ENCODE measurements at places on chromosomes 5 and 9.

DNA sequence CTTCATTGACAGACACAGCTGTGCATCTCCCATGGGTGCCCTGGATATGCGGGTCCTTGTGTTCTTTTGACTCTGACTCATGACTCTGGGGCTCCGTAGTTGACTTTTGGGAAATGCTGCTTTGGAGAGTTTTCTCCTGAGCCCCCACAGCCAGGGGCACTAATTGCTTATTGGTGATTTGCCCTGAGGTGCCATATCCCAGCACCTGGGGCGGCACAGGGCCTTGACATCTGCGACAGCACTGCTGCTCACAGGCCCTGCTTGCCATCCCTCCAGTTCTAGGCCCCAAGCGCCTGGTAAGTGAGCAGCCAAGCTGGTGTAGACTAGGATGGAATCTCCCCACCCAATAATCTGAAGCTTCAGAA lies 75.1 kb downstream of the AMBP start:
- DNase-seq, result no peak

GRCh38 chr5:5752844-5753243 lies 330.4 kb downstream of the ICE1 start:
- DNase-seq, result no peak

DNA sequence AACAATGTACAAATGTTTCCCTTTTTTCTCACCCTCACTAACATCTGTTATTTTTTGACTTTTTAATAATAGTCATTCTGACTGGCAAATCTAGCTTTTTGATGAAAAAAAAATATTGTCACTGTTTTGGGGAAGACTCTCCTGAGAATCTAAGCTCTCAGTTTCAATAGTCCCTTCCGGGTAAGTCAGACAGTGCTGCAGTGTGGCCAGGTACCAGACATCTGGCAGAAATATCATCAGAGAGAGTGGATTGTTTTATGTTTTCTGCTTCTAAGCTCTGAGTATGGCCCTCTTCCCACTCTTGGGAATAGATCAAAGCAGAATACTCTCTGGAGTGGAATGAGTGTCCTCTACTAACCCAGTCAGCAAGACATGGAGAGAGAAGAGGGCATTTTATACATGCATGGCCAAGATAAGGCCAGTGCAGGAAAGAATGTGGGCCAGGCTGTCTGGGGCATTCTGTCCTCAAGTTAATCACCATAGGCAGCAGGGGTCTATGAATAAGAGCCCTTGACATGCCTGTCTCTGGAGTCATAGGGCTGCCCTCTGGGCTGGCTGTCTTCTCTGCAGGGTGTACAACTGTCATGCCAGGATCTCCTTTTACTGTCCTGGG lies 38.5 kb upstream of the OR2S2 start:
- no peak for DNase-seq

DNA sequence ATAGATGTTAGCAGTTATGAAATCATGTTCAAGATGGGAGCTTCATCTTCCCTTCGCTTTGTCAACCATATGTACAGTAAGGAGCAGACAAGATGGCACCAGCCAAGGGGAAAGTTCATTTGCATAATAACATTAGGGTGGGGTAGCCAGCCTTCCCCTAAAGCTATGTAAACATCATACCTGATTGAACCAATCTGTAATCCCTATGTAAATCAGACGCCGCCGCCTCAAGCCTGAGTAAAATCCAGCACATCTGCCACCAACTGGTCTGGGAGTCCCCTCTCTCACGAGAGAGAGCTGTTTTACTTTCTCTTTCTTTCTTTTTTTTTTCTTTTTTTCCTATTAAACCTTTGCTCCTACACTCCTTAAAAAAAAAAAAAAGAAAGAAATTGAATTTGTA lies 30.8 kb upstream of the REEP2 start:
- DNase-seq, result peak; percentile 48

GRCh38 chr9:137302118-137302448 lies at the start of gene NRARP:
TSS of gene NRARP (minus strand) at chr9:137302271. CDS start at chr9:137301928, 343 bp downstream.
- peak; percentile 96 for DNase-seq

DNA sequence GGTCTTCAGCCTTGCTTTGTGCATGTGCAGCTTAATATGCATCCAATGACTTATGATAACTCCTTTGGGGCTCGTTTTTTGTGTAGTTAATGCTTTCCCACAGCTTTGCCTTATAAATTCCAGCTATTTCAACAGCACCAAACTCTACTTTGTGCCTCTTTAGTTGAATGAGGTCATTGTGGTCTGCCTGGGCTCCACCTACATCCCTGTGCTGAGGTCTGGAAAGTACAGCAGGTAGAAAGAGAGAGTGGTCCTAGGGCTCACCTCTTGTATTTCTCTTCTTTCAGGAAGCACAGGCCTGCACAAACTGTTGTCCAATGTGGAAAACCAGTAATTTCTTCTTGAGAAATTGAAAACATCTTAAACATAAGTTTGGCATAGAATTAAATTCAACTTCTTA lies 167.2 kb downstream of the XRCC4 start:
- DNase-seq, result no peak

DNA sequence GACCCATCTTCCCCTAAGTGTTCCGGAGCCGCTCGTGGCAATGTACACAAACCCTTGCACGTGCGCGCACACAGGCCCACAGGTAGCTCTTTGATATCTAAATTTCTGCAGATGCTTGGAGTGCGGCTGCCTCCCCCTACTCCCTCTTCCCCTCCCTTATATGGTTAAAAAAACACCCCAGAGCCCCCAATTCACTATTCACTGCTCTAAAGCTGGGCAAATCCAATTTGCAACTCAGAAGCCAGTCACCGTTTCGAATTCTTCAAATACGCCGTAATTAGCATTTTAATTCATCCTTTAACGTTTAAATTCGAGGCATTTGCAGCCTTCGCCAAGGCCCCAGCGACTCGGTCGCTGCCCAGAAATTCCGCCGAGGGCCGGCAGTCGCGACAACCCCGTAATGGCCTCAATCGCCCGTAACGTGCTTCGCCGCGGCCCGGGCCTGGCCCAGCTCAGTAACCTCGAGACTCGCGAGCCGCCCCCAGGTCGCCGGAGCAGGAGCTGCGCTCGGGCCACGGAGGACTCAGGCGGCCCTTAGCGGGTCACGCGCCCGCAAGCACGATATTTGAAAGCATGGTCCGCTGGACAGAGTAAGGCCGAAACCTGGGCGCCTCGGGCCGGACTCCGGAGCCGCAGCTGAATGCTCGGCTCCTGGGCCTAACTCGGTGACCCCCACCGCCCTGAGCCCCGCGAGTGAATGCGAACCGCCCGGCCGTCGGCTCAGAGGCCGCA lies 1.3 kb downstream of the IRX2 start:
- DNase-seq, result peak; percentile 56

GRCh38 chr5:108233617-108234155 lies 148.2 kb downstream of the FBXL17 start:
- DNase-seq, result no peak

- no peak for DNase-seq
These were observed 413.5 kb downstream of the NFIB start for GRCh38 chr9:13900449-13900848.

DNA sequence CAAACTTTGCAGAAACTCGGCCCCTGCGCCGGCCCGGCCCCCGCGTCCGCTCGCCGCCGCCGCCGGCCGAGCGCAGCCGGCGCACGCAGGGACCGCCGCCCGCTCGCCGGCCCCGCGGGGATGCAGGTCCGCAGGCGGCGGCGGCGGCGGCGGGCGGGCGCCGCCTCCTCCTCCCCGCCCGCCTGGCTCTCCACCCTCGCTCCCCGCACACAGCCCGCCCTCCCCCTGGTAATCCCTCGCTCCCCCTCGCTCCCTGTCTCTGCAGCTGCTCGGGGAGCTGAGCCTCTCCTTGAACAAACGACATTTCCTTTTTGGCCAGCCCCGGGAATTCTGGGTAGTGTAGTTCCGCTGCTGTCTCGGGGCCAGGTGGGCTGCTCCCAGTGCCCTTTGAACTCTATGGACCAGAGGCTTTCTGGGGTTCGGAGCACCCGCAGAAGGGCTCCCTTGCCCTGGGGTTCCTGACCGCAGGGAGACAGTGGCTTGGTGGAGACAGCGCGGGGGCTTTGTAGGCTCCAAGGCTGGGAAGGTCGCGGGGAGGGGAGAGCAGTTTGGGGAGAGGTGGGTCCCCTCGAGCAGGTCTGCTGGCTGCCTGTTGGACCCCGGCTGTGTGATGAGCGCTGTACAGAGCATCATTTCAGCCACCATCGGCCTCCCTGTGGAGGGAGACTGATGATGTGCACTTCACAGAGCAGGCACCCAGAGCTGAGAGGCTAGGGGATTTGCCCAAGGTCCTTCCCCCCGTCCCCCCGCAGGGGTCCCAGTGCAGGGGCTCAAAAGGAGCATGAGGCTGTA lies 1.8 kb upstream of the FAM78A start:
- peak; percentile 91 for DNase-seq

GRCh38 chr5:64298586-64298985 lies 132.9 kb downstream of the RNF180 start:
- DNase-seq, result no peak

GRCh38 chr9:34171753-34172535 lies 6.9 kb upstream of the UBAP1 start:
- no peak for DNase-seq

GRCh38 chr5:64653766-64654560 lies 36.3 kb upstream of the SHISAL2B start:
- no peak for DNase-seq

- DNase-seq, result no peak
These were observed 253.5 kb upstream of the ATP10B start for GRCh38 chr5:161105525-161105924.

- no peak for DNase-seq
These were observed 22.1 kb upstream of the IL13 start for GRCh38 chr5:132635873-132636272.

All from T47D (cell line).